ENCODE measurements at places on chromosomes 7 and 10. TPM values are rescaled to one million over a fixed set of nuclear protein-coding genes. Genes with fewer than 3 reads are reported as not detected.

DNA sequence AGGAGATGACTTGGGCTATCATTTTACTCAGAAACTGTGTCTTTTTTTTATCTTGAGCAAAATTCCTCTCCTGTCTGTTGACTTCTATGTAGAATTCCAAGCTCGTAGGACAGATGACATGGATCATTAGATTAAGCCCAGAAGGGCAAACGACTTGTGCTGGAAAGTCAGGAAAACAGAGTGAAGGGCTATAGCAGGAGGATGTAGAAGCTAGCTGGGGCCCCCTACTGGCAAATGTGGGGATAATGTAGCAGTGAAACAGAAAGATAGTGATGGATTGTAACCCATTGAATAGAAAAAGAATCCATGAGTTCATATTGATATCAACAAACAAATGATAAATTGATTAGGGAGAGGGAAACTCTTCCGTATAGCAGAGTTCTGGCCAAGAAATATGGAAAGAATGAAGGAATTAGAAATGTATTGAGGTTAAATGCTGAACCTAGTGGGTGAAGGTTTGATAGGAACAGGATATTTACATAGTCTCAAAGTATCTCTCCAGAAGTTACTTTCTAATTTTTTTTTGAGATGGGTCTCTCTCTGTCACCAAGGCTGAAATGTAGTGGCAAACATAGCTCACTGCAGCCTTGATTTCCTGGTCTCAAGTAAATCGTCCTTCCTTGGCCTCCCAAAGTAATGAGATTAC is 103.6 kb downstream of the LYZL1 start:
- DNase-seq, result peak; percentile 88

The CAPZA2 gene
- total RNA-seq, result 295 TPM

GRCh38 chr7:24346129-24346528 is 62.1 kb downstream of the NPY start:
- DNase-seq, result no peak

- DNase-seq, result no peak
Measured at GRCh38 chr7:157692460-157693011, 355.7 kb downstream of the DNAJB6 start.

DNA sequence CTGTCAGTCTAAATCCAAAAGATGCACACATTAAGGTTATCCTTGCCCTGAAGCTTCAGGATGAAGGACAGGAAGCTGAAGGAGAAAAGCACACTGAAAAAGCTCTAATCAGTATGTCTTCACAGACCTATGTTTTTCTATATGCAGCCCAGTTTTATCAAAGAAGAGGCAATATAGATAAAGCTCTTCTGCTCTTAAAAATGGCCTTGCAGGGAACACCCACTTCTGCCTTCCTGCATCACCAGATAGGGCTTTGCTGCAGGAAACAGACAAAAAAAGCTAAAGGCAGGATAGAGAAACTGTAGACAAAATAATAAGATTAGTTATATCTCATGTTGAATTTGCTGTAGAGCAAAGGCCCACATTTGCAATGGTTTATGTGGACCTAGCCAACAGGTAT is 14.9 kb upstream of the IFIT1B start:
- no peak for DNase-seq

DNA sequence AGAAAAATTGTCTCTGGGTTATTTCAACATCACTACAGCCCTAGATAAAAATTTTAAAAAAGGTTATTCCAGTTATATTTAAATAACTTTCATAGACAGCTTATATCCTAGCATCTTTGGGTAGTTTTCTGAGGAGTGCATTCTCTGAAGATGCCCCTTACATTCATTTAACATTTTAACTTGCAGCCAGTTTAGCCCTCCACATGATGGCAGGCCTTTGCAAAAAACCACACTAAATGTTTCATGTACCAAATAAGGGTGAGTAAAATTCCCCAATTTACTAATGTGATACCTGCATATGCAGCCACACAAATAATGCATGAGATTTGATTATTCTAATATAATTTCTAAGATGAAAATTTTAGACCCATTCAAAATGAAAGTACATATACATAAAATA is 108.4 kb upstream of the ZWINT start:
- no peak for DNase-seq

DNA sequence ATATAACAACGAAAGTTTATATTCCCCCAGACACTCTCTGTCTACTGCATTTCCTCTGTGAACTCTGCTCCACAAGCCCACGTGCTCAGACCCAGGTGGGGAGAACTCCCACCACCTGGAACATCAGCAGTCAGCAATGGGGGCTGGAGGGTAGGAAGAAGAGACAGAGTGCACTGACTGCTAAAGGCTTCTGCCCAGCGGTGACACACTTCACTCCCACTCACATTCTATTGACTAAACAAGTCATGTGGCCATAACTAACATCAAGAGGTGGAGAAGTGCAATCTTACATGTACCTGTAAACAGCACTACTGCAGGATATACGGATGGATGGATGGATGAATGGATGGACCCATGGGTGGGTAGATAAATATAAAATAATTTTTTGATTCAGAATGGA is 122.2 kb downstream of the MPP7 start:
- DNase-seq, result peak; percentile 20

DNA sequence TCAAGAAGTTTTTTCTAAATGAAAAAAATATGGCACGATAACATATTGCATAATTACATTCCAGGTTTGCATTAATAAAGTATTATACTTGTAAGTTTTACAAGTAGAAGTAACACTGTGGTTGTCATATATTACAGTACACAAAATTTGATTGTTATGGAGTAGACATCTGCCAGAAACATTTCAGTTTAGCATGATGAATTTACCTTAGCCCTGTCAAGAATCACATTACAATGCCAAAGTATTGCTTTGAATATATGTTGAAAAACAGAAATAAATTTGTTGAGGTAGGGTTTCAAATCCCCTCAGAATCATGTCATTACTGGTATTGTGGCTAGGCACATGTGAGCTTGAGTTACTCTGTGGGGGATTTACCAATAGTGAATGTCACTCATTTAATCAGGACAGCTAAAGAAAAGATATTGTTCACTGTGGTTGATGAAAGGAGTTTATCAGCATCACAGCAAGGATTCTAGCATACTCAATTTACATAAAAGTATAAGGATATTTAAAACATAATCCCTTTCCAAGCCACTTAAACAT is 112.1 kb downstream of the MDFIC start:
- DNase-seq, result no peak

GRCh38 chr10:91709394-91709798 is 76.5 kb upstream of the PPP1R3C start:
- DNase-seq, result no peak

DNA sequence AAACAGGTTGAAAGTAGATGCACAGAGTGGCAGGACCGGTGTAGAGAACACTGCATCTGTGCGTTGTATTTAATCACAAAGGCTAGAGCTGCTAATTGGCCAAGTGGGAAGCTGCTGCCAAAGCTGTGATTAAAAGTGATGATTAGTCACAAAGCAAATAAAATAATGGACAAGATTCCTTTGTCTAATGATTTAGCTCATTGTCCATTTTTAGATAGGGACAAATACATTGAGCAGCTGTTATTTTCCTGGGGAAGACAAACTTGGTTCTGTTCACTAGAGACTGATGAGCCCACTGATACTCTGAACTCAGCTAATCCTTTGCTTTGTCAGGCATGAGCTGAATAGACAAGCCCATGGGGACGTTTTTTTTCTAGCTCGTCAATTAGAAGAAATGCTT is 19.7 kb downstream of the UBE3C start:
- no peak for DNase-seq

The LEP gene
- total RNA-seq, result not detected

The HOXA10 gene
- total RNA-seq, result 16.3 TPM

DNA sequence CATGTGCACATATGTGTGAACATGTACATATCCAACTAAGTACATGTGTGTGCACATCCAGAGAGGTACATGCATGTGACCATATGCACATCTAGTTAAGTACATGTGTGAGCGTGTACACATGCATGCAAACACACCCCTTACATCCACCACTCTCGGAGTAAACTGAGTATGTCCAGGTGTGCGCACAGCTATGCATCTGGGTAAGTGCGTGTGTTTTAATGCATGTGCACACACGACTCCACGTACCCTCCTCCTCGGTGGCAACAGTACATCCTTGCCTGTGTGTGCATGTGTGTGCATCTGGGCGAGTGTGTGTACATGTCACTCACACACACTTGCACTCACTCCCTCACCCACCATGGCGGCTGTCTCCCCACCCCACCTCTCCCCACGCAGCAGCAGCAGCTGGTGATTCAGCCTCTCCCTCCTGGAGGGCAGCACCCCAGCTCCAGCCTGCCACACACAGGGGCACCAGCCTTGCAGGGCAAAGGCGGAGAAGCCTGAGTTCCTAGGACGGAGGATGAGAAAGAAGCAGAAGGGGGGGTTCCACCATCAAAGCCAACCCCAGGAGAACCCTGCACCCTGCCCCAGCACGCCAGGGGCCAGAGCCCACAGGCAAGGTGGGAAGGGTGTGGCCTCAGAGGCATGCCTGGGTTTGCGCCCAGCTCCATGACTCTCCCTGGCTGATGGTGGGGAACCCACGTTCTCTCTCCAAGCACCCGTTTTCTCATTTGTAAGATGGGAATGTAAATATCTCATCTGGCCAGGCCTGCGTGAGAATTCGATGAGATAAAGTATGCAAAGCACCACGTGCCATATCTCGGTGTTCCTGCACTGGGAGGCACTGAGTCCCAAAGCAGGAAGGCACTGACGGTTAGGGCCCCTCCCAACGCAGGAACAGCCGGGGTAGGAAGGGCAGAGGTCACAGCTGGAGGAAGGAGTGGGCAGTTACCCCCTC is 27.7 kb upstream of the DNAAF5 start:
- peak; percentile 34 for DNase-seq

- DNase-seq, result no peak
Measured at GRCh38 chr7:141486959-141487358, 64.3 kb upstream of the AGK start.

The HOXA6 gene
- total RNA-seq, result 22.0 TPM

GRCh38 chr10:43122826-43123225 is 15.4 kb upstream of the CSGALNACT2 start:
- no peak for DNase-seq

DNA sequence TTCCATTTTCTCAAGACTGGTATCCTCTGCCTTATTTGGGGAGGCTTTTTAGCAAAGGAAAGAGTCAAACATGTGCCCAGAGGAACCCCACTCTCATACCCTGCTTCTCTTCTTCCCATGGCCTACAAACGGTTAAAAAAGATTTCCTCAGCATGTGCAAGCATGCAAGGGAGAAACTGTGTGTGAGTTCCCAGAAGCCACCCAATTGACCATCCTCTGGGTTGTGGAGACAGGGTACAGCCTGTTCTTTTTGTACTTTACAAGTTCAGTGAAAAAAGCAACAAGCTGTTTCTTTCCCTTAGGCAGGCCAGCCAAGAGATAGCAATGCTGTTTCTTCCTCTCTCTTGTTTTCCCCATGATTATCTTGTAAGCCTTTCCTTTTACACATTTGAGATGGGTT is 68.8 kb upstream of the MTPN start:
- no peak for DNase-seq

DNA sequence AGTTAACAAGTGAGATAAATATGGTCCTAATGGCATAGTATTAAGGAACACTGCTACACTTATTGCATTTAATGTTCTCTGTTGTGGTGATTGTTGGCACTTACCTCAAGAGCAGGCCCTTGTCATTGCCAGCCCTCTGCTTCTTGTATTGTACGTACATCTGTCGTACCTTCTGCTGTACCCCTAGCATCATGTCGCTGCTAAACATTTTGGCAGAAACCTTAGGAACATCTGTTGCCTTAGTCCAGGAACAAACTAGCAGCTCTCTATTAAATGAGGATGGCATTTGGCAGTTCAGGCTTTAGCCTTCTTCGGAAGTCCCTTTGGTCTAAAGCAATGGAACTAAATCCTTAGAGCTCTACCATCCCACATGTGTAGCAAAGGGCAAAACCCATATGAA is 47.6 kb downstream of the PRKG1 start:
- no peak for DNase-seq

The ARID5B gene
- total RNA-seq, result 77.9 TPM

DNA sequence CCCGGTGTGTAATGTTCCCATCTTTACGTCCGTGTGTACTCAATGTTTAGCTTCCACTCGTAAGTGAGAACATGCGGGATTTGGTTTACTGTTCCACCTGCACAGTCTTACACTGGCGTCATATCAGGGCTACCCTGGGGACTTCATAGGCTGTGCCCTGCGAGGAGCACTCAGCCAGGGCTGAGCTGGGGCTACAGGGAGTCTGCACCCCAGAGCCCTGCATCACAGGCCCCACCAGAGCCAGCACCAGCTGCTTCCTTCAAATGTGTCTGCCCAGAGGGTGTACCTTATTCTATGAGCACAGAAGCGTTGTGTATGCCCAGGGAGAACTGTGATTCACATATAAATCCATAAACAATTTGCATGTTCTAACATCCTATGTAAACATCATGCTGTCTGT is 277.1 kb downstream of the TCERG1L start:
- no peak for DNase-seq

DNA sequence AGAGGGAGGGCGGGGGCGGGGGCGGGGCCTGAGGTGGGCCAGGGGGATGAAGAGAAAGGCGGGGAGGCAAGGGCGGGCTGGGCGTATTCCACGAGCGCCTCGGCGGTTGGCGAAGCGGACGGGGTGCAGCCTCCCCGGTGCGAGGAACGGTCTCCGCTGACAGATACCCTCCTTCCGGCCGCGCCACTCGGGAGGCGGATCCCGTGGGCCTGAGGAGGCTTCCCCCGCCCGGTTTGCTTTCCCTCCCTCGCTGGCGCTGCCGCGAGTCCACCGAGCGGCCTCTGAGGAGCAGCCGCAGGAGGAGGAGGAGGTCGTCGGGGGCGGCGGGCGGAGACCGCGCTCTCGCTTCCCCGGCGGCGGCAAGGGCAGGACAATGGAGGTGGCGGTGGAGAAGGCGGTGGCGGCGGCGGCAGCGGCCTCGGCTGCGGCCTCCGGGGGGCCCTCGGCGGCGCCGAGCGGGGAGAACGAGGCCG is at the start of gene TRIM24:
TRIM24 (plus strand) TSS at position 84 of the 473 bp plus-strand sequence; CDS start at position 374, 290 bp downstream.
- no peak for DNase-seq

- DNase-seq, result no peak
Measured at GRCh38 chr10:92121686-92122492, 169.0 kb downstream of the CPEB3 start.

The PTPRN2 gene
- total RNA-seq, result 4.8 TPM

- peak; percentile 26 for DNase-seq
Measured at GRCh38 chr7:17304926-17305325, 6.5 kb downstream of the AHR start.

- no peak for DNase-seq
Measured at GRCh38 chr10:130973127-130973839, 338.2 kb downstream of the TCERG1L start.
